ENCODE measurements at places on chromosomes 5 and 9. TPM values are rescaled to one million over a fixed set of nuclear protein-coding genes. Genes with fewer than 3 reads are reported as not detected.
A peak's percentile ranks its signal among the peaks of the same experiment; 100 is the strongest.

DIAPH1 gene
- 168 TPM for polyA plus RNA-seq

DNA sequence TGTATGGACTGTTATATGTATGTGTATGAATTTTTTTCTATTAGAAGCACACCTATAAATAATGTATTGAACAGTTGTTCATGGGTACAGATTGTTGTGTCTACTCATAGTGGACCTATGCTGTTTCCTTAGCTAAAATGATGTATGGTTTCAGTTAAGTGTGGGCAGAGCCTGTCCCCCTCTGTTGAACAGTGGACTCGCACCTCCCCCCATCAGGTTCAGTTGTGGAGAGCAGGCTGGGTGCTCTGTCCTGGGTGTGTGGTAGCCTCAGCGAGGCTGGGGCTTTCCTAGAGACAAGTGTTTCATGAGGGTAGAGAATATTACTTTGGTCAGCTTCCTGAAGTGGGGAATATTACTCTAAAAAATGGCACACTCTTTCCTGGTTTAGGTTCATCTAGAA lies 47.4 kb upstream of the LRRTM2 start:
- no peak for DNase-seq

DNA sequence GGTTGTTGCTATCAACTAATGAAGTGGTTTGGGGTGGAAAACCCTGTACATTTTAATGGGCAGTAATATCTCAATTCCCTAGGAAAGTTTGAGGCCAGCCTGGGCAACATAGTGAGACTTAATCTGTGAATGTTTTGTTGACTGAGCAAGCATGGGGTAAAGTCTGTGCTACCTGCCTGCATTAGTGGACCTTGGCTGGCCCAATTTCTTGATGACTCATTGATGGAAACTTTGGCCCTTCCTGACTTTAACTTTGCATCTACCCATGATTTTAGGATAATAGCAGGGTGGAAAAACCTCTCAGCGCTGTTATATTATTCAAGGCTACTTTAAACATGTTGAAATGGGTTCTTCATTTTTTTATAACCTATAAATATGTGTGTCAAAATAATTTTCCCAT lies 389.4 kb upstream of the RORB start:
- DNase-seq, result no peak

DNA sequence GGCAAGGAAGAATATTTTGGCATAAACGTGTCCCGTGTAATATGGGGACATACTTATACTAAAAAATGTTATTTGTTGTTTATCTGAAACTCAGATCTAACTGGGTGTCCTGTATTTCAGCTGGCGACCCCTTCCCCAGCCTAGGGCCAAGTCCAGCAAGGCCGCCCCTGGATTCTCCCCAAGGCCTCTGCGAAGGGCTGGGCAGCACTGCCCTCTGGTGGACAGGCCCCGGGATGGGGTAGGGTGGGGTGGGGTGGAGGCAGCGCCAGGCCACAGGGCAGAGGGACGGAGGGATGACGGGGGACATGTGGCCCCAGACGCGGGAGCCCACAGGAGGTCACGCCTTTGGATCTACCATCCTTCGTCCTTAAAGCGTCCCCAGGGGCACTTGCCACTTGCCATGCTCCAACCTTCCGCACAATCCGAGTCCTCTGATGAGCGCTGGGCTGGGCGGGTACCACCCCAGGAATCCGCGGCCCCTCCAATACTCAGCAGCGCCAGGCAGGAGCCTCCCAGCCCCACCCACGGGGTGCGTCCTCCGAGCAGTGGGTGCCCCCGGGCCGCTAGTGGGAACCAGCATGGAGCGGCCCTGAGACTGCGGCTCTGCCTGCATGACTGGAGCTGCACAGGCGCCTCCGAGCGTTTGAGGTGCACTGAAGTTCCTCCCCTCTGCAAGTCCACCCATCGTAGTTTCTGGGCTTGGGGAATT lies 7.1 kb upstream of the AGPAT2 start:
- peak; percentile 89 for DNase-seq

CRAT gene
- 6.3 TPM for polyA plus RNA-seq

DNA sequence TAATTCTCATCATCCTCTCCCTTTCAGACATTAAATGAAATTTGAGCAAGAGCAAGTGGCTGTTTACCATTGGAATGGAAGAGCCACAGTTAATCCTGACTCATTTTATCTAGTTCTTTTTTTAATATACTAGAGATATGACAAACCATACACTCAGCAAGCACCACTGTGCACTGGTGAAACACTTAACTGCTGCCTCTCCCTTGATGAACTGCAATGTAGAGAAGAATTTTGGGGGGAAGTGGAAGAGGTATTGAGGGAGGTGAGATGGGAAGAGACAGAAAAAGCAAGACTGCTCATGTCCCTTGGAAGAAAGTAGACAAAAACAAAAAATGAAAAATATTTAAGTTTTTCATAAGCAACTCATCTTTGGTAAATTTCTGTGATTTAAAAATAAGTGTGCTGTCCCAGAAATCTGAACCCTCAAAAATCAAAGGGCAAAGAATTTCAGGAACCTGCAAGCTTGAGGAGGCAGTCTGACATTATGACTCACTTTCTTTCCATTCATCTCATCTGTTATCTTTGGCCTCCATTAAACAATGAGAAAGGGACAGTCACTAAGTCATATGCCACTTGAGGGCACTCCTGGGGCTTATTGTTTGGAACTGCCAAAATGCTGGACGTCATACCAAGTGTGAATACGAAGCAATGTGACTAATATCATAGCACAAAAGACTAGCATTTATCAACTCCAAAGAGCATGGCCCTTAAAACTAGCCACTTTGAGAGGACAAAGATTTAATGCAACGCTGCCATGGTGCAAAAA lies 566.8 kb upstream of the DMAC1 start:
- DNase-seq, result no peak

Measured in K562 (cell line).